ENCODE measurements at places on chromosomes 4 and X.

DNA sequence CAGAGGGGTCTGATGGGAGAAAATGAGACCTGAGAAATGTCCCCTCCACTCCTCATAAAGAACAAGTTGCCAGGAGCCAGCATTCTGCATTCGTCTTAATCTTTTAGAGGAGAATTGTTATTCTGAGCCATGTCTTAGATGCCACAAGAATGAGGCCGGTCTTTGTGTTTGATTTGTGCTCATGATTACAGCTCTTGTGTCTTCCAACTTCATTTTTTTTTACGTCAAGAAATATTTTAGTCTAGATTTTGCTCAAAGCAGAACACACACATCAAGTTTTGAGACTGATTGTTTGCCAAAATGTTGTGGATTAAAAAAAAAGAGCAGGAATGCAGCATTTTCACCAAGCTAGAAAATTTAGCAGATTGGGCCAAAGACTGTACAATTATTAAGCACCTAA, 130.6 kb upstream of the PITX2 start:
- DNase-seq, result no peak

- DNase-seq, result no peak
These were observed 109.5 kb downstream of the GK start for GRCh38 chrX:30762755-30763154.

DNA sequence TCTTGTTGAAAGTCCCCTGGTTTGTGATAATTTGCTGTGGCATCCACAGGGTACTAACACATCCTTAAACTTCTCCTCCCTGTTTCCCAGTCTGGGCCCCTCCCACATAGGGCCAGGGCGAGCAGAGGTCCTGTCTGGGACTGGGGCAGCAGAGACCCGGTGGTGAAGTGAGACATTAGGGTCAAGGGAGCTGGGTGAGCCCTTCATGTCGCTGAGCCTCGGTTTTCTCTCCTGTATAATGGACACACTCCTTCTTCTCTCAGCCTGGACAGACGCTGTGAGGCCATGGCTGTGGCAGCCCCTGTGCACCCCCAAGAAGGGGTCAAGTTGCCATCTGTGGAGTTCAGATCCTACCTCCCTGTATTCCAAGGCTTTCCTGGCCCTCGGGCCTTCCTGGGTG, 33.0 kb upstream of the HMX1 start:
- no peak for DNase-seq

GRCh38 chrX:123920105-123920785, 41.3 kb upstream of the STAG2 start:
- DNase-seq, result no peak

DNA sequence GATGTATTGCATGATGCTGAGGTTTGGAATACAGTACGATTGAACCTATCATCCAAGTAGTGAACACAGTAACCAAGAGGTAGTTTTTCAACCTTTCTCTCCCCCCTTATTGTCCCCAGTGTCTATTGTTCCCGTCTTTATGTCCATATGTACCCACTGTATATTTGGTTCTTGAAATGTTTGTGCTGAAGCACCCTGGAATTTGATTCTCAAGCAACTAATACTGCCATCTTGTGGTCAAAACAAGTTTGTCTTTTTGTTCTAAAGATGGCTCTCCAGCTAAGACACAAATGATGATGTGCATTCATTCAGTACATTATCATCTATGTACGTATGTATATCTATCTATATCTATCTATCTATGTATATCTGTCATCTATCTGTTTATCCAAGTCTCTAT, 33.5 kb upstream of the DCX start:
- DNase-seq, result peak; percentile 5

- no peak for DNase-seq
These were observed 240.4 kb upstream of the LDB2 start for GRCh38 chr4:17138847-17139246.

- no peak for DNase-seq
These were observed 434.6 kb downstream of the PCDH11X start for GRCh38 chrX:92213786-92214185.

GRCh38 chrX:9163214-9163709, 129.3 kb upstream of the FAM9B start:
- DNase-seq, result no peak

DNA sequence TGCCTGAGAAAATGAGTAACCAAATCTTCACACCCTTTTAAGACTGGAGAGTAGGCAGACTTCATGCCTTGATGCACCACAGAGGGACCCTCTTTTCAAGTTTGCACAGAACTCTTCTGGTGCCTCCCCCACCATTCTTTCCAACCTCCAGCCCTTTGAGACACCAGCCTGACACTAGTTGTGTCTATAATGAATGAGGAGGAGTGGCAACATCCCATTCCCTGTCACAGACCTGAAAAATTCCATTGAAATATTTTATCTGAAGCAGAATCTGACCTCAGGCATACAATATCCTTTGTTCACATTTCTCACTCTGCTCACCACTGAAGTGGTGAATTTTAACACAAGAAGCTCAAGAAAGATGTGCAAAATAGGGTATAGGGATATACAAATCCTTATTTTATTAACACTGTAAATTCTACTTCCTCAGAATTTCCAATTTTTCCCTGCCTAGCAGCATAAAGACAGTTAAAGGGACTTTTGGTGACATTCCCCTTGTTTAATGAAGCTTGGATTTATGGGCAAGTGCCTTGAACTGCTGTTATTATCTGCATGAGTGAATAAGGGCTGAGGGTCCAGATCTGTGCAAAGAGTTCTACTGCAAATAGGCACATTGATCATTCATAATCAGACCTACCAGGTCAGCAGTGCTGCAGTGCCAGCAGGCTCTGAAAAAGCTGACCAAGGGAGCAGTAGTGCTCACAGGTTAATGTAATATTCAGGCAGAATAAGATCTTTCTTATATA, 149.9 kb upstream of the PAQR3 start:
- DNase-seq, result no peak

DNA sequence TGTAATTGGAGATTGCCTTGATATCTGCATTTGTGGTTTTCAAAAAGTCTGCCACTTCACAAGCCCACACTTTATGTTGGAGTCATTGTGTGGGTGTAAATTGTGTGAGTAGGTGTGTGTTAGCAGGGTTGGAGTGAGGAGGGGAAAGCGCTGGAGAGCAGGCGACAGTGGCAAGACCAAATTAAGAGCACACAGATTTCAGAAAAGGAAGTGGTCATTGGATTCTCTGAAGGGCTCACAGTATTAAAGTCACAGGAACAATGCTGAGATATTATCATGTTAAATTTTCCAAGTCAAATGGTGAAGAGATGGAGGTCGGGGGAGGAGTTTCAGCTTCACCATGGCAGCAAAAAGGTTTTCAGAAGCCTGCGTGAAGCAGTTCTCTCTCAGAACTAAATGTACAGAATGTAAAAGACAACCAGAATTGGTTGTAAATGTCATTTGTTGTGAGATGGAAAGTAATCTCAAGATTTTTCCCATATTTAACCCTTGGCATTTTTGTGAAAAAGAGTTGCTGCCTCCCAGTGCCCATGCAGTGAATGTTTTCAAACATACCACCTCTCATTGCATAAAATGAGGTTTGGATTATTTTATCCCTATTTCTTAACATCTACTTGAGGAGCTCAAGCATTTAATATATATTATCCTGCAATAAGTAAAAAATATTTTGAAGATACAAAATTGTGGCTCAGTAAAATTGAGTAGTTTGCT, 265.9 kb downstream of the ZNF674 start:
- no peak for DNase-seq

- no peak for DNase-seq
These were observed 2.5 kb downstream of the CXorf38 start for GRCh38 chrX:40644821-40645358.

DNA sequence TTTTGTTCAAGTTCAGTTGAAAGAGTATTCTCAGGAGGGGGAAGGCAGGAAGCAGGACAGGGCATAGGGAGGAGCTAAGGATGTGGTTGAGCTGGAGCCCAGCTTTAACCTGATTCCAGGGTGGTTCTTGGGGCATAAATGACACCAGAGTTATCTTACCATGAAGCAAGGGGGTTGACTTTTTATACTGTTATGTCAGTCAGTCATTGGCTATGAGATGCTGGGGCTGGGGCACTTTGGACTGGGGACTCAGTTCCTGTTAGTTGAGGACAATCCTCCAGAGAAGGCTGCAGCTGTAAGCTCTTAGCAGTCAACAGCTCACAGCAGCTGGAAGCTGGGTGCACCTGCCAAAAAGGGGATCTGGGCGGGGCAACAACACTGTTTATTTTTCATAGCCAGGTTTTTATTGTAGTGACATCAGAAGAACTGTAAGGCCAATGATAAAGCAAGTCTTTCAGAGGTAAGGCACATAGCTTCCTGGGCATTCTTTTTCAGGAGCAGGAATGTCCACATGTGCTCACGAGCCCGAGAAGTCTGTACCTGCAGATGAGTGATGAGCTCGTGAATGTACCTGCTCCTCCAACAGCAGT, 78.5 kb downstream of the MID1IP1 start:
- no peak for DNase-seq

DNA sequence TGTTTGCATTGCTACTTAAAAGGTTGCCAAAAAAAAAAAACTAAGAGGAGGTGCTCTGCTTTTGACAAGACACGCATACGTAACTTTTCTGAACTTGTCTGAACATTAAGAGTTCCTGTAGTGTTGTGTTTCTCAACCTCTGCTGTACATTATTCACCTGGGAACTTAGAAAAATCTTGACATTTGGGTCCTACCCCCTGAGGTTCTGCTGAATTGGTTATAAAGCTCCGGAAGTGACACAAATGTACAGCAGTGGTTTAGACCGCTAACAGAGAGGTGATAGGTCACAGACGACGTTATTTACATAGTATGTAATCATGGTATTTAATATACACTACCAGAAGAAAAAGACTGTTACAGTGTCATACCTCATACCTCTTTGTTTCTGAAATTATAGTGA, 61.1 kb downstream of the CPEB2 start:
- no peak for DNase-seq

- DNase-seq, result no peak
These were observed 39.3 kb downstream of the LNX1 start for GRCh38 chr4:53551958-53552357.

- no peak for DNase-seq
These were observed 8.3 kb upstream of the CXCR3 start for GRCh38 chrX:71626576-71626975.

- no peak for DNase-seq
These were observed 21.6 kb downstream of the CLNK start for GRCh38 chr4:10662937-10663336.

- DNase-seq, result no peak
These were observed 32.1 kb downstream of the SYTL5 start for GRCh38 chrX:38038501-38038900.

DNA sequence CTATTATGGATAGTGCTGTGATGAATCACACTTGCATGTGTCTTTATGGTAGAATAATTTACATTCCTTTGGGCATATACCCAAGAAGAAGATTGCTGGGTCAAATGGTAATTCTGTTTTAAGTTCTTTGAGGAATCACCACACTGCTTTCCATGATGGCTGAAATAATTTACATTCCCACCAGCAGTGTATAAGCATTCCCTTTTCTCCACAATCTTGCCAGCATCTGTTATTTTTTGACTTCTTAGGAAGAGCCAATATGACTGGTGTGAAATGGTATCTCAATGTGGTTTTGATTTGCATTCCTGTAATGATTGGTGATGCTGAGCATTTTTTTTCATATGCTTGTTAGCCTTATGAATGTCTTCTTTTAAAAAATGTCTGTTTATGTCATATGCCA, 1120.2 kb downstream of the ARAP2 start:
- no peak for DNase-seq

GRCh38 chr4:61485056-61485455, 284.9 kb downstream of the ADGRL3 start:
- no peak for DNase-seq

- DNase-seq, result no peak
These were observed 20.0 kb downstream of the HCCS start for GRCh38 chrX:11131146-11131545.

DNA sequence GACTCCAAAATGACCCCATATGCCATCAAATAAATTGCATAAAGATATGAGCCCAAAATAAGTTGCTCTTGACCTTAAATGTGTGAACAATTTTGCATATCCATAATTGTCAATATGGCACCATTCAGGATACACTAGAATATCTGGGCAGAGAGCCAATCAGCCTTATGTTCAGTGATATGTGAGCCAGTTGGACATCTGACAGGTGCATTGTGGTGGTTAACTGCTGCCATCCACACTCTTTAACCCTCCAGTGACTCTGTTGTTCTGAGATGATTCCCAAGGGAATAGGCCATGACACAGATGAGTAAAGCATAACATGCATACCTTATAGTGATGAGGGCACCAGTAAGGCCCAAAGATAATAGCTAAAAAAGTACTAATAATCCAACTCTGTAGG, 500.1 kb downstream of the PCDH18 start:
- DNase-seq, result no peak

GRCh38 chr4:47718696-47719095, 119.2 kb downstream of the CORIN start:
- no peak for DNase-seq

- no peak for DNase-seq
These were observed 57.6 kb upstream of the RAPGEF2 start for GRCh38 chr4:159045321-159045720.

DNA sequence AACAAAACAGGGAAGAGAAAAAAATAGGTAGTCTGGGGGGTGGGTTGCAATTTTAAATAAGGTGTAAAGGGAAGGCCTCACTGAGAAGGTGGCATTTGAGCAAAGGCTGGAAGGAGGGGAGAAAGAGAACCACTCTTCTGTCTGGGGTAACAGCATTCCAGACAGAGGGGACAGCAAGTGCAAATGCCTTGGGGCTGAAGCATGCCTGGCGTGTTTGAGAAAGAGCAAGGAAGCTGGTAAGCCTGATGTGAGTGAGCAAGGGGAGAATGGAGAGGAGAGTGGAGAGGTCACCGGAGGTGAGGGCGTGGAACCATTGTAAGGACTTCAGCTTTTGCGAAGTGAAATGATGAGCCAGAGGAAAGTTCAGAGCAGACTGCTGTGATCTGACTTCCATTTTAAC, 19.7 kb upstream of the DOCK11 start:
- no peak for DNase-seq

- no peak for DNase-seq
These were observed 109.1 kb upstream of the SLC4A4 start for GRCh38 chr4:71229477-71230270.

- no peak for DNase-seq
These were observed 17.4 kb upstream of the KIAA0232 start for GRCh38 chr4:6764976-6765620.

GRCh38 chr4:2079006-2079405, 19.9 kb downstream of the NAT8L start:
- DNase-seq, result no peak

- DNase-seq, result no peak
These were observed 175.6 kb downstream of the FBXO8 start for GRCh38 chr4:174107746-174108354.

All from D721Med (cell line).